ENCODE measurements at places on chromosomes 3 and 15.

- no peak for DNase-seq
Observed at GRCh38 chr3:13193320-13194284, 120.4 kb upstream of the IQSEC1 start.

DNA sequence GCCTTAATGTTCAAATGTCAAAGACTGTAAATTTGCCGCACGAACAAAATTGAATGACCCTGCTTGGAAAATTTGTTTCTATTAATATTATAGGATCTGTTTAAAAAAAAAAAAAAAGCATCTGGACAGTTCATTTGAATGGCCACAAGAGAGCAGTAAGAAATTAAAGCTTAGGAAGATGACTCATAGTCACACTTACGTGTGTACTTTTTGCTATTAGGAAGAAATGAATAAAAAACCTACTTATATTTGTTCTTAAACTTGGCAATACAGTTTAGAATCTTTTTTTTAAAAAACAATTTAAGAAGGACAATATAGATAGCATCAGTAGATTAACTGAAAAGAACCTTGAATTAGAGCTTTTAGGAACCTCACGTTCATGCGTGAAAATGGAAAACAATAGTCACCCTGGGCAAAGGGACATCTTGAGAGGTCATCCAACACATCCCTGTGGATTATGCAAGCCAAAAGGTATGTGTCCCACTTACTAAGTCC lies 621.8 kb downstream of the MECOM start:
- no peak for DNase-seq

DNA sequence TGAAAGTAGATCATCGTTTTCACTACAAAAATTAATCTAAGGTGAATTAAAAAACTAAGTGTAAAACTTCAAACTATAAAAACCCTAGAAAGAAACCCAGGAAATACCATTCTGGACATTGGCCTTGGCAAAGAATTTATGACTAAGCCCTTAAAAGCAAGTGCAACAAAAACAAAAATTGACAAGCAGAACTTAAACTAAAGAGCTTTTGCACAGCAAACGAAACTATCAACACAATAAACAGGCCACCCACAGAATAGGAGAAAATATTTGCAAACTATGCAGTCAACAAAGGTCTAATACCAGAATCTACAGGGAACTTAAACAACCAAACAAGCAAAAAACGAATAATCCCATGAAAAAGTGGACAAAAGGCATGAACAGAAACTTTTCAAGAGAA lies 302.0 kb downstream of the CHST2 start:
- no peak for DNase-seq

- DNase-seq: no peak
Observed at GRCh38 chr15:93072011-93072410, 17.0 kb downstream of the RGMA start.

DNA sequence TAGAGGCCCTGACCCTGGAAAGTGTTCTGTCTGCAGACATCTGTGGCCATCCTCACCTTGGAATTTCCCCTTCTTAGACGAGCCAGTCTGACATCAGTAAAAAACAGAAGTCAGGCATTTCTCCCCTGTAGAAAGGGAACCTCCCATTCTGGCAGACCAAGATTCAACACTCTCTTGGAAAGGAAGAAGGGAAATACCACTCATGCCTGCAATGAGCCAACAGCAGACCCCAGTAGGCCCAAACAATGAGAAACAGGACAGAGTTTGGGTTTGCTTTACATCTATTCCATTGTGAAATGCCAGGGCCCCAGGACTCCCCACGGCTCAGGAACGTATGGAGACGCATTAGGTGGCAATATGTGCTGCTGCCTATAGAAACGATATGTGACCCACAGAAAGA lies 264.0 kb upstream of the NSMCE3 start:
- DNase-seq: no peak

DNA sequence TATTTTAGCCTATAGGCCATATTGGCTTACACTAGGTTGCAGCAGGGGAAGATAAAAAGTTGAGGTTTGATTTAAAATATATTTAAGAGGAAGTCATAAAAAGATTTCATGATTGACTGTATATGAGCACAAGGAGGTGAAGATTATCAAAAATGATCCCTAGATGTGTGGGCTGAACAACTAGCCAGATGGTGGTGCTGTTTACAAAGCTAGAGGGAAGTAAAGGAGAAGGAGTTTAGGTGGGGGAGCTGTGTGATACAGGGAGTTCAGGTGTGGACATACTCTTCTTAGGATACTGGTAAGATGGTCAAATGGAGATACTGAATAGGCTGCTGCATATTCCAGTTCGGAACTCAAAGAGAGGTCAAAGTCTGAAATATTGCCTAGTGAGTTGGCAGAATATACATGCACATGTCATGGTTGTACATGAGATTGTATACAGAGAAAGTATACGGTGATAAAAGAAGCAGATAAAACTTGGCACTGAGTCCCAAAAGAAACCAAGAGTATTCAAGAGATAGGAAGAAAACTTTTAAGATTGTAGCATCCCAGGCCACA lies 727.8 kb downstream of the NLGN1 start:
- no peak for DNase-seq

GRCh38 chr15:57358571-57358970 lies 17.7 kb upstream of the CGNL1 start:
- no peak for DNase-seq

- no peak for DNase-seq
Observed at GRCh38 chr3:194468086-194468485, 18.7 kb downstream of the ATP13A3 start.

- DNase-seq: no peak
Observed at GRCh38 chr3:154716170-154716569, 286.2 kb upstream of the GPR149 start.

GRCh38 chr3:127690823-127691452 lies 18.2 kb downstream of the ABTB1 start:
- DNase-seq: no peak

DNA sequence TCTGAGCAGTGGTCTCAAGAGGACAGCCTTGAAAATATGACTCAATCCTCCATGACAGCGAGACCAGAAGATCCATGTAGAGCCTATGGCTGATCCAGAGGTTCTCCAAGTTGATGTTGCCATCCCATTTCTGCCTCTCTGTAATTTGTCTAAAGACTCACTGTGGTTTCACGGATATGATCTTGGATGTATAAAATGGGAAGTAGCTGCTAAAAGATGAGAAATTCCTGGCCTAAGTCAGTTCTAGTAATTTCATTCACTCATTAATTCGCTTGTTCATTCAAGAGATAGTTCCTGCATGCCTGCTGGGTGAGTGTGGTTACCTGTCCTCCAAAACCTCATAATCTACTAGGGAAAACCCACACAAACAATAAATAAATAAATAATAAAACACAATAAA lies 145.9 kb downstream of the TNIK start:
- no peak for DNase-seq

Data from stimulated activated CD8-positive, alpha-beta memory T cell treated with anti-CD3 and anti-CD28 coated beads, Interleukin-7, amount 100 ng/mL, for 1 hour (primary cell).